ENCODE measurements at places on chromosomes 4 and X.

- DNase-seq, result no peak
Observed at GRCh38 chrX:93332329-93332728, 341.0 kb downstream of the NAP1L3 start.

DNA sequence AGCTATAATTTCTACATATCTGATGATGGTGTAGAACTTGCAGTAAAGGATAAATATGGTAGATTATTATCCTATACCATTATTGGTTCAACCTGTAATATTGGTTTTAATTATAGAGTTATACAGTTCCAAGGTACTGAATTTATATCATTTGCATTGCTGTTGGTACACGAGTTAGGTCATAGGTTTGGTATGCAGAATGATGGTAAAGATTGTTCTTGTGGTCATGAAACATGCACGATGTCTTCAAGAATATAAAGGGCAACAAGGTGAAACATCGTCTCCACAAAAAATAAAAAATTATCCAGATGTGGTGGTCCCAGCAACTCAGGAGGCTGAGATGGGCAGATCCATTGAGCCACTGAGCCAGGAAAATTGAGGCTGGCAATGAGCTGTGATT, 99.6 kb downstream of the ADAM29 start:
- DNase-seq, result no peak

DNA sequence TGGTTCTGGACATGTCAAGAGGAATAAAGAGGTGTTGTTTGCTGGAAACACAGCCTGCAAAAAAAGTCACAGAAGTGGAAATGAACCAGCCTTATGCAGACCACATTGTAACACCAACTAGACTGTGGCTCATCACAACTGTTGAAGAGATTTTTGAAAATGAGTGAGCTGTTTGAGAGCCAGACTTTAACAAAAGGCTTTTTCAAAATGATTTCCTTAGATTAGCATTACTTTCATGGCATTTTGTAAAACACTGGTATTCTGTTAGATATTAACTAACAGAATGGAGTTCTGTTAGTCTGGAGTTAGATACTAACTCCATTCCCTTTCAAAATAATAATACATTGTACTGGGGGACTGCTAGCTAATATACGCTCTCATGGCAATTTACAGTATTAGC, 60.6 kb upstream of the GABRA2 start:
- DNase-seq, result no peak

DNA sequence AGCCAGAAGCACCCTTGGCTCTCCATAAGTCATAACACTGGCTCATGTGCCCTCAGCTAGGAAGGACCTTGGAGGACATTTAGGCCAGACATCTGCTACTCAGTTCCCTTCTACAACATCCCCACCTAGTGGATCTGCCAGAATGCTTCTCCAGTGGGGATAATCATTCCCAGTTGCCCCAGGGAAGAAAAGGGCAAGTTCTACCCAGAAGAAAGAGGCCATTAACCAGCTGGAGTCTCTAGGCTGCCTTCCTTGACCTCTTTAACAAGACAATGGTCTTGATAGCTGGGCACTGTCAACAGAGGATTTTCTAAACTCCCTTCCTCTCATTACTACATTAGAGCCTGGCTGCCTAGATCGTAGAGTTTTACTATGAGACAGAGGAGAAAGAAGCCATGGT, 42.0 kb downstream of the LGI2 start:
- no peak for DNase-seq

- no peak for DNase-seq
Observed at GRCh38 chrX:103910430-103910829, 52.0 kb upstream of the TMSB15B start.

DNA sequence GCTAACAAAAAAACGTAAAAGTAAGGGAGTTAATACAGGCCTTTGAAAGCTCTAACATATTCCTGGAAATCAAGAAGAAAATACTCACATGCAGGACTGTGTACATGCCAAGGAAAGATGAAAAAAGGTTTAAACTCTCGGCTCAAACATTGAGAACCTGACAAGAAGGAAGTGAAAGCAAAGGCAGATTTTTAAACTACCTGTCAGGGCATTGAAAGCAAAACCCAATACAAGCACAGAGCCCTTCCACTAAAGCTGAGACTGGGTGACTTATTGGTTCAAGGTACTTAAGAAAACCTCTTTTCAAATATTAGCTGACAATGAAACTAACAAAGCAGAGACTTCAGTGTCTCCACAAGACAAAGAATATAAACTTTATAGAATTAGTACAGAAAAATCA, 313.0 kb upstream of the GRID2 start:
- no peak for DNase-seq

DNA sequence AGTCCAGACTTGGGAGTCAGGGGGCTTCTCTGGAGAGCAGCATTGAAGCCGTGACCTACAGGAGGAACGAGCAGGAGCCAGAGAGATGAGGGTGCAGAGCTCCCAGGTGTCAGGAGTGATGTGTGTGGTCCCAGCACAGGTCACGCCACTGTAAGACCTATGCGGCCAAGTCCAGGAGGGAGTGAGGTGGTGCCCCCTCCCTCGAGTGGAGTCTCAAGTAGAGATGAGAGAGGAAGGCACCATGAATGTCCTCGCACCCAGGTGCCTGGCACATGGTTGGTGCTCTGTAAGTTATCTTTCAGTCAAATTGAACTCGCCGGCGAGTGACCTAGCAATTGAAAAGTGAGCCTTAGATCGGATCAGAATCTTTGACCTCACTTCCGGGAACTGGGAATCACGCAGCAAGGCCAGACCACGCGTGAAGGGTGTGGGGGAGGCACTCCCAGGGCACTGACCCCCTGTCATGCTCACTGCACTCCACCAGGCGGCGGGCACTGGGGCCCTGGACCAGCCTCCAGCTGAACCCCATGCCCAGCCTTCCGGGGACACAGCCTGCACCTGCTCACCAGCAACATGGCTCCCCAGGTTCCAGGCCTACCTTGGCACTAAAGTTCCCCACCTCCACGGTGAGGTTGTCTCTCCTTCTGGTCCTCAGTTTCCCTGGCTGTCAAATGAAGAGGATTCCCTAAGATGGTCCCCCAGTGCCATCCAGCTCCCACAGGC, 127.4 kb downstream of the HMX1 start:
- DNase-seq, result no peak

GRCh38 chr4:163663454-163664225, 169.2 kb downstream of the TMA16 start:
- peak; percentile 78 for DNase-seq

DNA sequence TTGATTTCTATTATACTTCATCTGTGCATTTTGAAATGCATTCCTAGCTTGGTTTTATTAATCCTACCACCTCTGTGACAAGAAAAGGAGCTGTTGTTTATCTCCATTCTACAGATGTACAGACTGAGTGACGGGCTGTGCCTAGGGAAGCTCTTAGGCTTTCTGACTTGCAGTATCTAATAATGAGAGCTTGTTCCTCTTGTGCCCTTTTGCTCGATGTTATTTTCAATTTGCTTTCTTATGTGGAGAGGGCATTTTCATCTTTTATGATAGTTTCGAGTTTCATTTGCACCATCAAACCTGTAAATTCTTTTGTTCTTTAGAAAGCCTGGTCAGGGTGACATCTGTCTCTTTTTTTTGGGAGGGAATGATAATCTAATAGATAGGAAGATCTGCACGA, 256.5 kb downstream of the C4orf33 start:
- DNase-seq, result no peak

GRCh38 chr4:90876296-90876695, 749.1 kb downstream of the CCSER1 start:
- DNase-seq, result no peak

- DNase-seq, result no peak
Observed at GRCh38 chr4:8319731-8320385, 50.3 kb downstream of the HTRA3 start.

DNA sequence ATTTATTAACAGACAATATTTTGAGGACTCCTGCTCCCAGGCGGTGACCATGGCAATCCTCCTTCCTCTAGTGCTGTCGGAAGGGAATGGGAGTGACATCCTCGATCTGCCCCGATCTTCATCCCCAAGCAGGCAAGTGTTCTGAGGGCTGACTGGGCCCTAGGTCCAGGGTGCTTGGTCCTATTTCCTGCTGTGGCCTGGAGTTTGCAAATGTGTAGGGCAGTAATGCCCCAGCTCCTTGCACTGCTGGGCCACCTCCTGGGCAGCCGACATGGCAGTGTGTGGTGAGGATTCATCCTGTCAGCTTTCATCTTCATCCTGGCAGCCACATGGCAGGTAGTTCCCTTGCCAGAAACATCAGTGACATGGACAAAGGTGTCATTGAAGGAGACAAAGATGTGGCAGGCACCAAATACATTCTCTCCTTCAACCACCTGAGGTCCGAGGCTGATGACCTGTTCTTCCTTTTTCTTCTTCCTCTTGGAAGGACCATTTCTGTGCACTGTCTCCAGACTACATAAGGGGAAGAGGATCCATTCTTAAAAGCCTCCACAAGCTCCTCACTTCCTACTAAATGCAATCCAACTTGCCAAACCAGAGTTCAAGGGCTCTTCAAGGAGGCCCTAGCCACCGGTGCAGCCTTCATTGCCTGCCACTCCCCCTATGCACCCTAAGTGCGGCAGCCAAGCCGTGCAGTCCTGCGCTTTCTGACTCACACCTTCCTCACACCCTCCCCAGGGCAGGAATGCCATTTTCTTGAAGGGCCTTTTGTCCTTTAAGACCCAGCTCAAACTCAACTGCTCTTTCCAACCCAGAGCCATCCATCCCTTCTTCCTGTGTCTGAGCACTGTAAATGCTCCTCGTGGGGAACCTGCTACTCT, 65.7 kb downstream of the TMEM154 start:
- DNase-seq, result no peak

GRCh38 chr4:85028910-85029309, 62.4 kb upstream of the WDFY3 start:
- DNase-seq, result no peak

DNA sequence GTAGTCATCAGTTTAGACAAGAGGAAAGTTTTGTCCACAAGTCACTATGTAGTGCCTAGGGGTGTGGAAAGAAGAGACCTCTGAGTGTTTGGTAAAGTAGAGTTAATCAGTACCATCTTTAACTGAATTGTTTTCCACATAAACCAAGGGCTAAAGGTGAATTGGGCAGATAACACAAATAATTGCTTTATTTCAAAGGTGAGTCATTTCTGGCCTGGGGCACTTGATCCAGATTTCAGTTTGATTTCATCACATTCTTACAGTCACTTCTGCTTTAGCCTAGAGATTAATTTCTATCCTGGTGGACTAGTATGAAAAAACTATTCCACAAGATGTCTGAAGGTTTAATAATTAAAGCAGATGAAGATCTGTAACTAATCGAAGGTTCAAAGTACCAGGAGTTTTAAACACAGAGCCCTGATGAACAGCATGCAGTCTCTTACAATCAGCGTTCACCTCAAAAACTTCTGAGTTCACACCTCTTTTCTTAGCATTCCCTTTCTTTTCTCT, 74.5 kb upstream of the BOD1L1 start:
- DNase-seq, result no peak

DNA sequence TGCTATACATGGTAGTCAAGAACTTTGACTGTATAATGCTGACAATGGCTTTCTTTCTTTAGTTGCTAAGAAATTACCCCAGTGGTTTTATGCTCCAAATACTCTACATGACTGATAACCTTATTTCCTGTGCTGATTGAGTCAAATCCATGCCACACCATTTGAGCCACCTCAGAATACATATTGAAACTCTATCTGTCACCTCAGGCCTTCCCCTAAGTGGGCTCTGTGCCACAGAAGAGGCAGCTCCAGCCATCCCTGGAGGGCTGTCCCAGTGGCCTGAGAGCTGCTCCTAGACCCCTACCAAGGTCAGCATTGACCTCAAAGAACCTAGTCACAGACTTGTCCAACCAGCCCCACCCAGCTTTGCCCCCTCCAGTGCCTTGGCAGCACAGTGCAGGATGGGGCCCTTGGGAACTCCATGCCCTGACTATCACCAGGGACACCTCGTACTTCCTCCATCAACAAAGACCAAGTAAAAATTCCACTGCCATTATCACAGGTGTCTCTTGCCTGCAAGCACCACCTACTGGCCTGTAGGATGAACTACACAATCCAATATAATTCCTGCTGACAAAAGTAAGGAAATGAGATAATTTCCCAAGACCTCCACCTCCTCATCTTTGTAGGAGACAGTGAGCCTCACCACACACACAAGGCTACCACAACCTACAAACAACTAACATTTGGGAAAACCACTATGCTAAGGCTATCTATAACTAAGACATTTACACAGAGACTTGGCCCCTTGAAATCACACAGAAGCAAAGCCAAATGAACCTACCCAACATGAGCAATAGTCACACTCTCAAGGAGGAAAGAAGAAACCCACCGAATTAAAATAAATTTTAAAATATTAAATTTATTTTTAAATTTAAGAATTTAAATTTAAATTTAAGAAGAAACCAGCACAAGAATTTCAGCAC, 239.9 kb downstream of the NKX6-1 start:
- no peak for DNase-seq

DNA sequence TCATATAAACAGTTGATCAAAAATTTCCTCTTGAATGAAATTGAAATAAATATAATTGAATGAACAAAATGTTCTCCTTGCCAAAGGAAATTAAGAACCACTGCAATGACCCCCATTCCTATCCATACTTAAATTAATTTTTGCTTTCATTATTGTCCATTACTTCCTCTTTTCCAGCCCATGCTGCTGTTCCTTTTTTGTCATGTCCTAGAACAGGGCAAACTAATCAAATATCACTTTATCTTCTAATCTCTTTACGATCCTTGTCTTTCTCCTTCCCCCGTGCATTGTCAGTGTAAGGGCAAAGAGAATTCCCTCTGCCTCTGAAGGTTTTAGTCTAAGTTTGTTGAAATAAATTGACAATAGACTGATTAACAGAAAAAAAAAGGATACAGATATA, 203.0 kb downstream of the CENPC start:
- no peak for DNase-seq

GRCh38 chr4:176453658-176454057, 133.9 kb downstream of the SPCS3 start:
- no peak for DNase-seq

DNA sequence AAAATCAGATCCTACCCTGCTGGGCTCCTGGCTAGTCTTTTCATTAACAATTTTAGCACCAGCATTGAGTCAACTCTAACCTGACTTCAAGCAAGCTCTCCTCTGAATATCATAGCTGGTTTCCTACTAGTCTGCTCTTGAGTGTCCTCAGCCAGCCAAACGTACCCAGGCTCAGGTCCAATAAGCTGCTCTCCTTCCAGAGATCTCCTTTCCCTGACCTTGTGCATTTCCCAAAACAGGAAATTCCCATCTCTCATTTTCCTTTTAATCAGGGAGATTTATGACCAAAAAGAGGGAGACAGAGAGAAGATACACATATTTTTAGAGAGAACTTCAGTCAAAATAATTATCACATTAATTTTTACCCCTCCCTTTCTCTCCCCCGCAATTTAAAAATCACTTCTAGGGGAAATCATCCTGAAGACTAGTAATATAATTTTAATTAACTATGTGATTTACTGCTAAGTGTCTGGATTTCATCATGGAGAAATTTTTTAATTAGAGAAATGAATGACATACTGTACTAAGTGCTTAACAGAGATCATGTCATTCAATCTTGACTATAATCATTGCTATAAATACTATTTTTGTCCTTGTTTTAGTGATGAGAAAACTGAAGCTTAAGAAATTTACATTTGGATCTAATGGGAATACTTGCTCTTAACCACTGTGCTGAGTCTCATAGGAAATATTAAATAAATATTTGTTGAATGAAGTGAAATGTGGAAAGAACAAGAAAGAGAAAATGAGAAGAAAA, 421.7 kb upstream of the INTU start:
- DNase-seq, result no peak

All from naive B cell (primary cell).